ENCODE measurements at places on chromosomes 13 and 19.

- DNase-seq = no peak
Observed at GRCh38 chr13:60603049-60603448, 206.0 kb downstream of the TDRD3 start.

DNA sequence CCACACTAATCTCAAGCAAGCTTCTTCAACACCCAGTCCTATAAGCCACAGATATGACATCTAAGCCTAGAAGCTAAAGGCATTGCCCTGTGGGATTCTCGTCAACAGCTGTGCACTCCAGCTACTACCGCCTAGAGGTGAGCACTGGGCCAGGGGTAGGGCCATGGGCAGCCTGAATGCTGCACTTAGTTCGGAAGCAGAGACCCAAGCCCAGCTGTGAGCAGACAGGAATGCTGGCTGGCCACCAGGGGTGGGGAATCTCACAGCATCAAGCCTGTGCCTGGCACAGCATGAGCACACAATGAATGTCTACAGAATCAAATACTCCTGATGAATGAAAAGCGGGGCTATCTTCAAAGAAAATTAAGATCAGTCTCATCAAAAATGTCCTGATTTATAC is 167.5 kb upstream of the UBL3 start:
- no peak for DNase-seq

DNA sequence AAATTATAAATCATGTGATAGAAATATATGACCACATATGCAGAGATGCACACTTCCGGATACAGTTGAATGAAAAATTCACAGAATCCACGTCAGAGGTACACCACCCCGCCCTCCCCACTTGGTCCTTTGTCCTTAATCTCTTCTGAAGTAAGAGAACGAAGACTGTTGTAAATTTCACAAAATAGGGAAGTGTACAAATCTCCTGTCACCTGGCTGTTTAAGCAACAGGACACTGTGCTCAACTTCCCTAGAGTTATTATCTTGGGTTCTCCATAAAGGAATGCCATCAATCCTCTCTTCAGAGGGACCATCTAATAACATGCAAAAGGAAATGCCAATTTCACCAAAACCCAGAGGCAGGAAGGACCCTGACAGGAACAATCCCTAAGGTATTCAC is 10.5 kb upstream of the CEACAM6 start:
- DNase-seq = no peak

DNA sequence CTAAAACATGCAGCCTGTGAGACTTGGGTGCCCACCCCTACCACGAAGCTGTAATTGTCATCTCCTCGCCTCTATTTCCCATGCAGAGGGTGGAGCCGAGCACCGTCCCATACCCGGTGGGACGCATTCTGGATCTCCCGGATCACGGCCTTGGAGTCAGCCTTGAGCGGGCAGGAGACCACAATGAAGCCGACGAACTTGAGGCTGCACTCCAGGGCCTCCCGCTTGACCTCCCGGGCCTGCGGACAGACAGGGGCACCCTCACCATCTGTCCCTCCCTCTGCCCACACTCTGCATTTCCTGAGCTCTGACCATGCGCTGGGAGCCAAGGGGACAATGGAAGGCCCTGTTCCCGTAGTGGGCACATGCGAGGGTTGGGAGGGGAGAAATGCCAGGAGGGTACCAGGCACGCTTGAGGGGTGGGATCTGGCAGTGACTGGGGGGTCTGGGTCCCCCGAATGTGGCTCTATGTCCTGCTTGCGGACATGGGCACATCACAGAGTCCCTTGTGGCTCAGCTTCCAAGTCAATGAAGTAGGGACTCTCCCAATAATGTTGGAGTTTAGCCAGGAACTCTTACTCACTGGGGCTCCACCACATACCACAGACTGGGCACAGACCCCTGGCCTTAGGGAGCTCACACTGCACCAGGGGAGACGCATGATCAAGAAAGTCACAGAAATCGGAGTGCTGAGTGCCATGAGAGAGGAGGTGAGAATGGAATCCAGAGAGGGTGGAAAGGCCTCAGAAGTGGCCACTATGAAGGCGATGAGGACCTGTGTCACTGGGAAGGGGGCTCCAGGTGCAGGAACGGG is 9.2 kb upstream of the GMIP start:
- no peak for DNase-seq

DNA sequence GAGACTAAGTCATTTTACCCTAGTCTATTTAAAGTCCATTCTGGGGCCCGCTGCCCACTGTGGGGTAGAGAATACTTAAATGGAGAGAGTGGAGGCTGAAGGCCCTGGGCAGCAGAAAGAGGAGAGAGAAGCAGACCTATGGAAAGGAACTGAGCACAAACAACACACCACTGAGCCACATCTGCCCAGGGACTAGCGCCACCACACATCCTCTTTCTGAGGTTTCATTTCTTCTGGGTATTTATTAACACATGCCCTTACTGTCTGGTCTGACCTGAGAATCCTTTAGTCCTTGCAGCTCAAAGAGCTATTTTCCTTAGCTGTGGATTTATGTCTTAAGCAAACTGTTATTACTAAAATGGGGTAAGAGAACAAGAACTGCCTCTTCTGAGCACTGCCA is 154.0 kb downstream of the NALCN start:
- no peak for DNase-seq

GRCh38 chr13:67462098-67462497 is 232.0 kb upstream of the PCDH9 start:
- DNase-seq = no peak

- no peak for DNase-seq
Observed at GRCh38 chr13:112441779-112442310, 65.7 kb downstream of the SPACA7 start.

DNA sequence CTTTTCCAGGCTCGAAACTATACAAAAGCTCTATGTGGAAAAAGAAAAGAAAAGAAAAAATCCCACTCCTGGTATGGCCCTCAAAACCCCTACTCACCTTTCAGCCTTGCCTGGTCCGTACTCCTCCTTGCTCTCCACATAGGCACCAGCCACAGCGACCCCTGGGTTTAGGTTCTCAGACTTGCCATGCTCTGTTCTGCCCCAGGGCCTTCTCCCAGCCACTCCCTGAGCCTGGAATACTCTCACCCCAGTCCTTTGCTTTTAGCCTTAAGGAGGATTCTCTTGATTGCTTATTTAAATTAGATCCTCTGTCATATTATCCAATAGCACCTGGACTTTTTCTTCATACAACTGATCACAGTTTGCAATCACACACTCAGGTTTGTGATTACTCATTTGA is 522.5 kb downstream of the DIAPH3 start:
- no peak for DNase-seq

- no peak for DNase-seq
Observed at GRCh38 chr13:40477623-40478608, 188.5 kb downstream of the FOXO1 start.

DNA sequence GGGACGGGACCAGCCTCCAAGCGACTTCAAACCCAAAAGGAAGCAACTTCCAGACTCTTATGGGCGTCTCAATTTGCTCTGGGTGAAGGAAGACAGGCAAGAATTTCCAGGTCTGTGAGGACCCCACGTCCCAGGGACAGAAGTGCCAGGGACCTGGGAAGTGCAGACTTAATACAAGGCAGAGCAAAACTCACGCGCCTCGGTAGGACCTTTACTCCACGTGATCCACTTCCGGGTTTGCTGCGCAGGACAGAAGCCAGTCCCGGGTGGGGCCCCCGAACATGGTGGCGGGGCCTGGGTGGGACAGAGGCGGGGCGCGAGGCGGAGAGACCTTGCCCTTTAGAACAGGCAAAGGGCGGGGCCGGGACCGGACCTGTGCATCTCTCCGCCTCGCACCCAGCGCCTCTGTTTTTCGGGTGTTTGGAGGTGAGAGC is 9.3 kb downstream of the ZNF611 start:
- no peak for DNase-seq

DNA sequence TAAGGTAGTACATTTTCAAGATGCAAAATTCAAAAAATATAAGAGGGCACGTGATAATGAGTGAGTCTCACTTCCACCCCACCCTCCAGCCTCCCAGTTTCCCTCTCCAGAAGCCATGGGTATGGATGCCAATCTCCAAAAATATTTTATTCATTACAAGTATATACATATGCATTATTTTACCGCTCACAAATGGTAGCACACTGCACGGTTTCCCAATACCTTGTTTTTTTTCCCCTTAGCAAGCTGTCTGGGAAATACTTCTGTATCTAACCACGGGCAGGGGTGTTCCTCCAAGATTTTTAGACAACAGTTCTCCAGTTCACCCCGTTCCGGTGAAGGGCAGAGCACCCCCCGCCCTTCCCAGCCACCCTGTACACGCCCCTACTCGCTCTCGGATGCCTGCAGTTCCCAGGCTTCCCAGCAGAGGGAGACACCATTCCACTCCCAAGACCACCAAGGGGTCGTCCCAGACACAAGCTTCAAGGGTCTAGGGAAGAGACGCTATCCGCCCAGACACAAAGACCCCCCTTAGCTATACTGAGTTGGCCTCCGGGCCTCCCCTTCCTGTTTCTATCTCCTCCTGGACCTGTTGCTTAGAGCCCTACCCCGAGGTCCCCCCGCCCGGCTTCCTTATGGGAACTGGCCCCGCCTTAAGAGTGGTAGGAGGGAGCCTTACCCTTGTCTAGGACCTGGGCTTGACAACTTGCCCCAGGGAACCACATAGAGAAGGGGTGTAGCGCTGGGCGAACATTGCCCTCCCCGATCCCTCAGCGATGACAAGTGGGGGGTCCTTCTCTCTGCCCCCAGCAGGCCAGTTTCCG is 1.1 kb upstream of the FXYD3 start:
- peak; percentile 78 for DNase-seq

DNA sequence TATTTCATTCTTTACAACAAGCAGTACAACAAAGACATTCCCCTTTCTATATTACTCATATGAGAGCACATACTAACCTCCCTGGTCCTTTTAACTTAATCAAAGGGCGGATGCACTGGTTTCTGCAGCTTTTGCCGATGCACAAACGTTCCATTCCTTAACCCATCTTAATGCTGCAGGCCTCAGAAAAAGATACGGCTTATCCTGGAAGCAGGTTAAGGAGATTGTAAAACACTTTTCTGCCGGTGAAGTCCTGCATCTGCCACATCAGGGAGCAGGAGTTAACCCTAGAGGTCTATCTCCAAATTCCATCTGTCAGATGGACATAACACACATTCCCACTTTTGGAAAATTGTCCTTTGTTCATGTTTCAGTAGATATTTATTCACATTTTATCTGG is 11.5 kb upstream of the ZNF814 start:
- no peak for DNase-seq

DNA sequence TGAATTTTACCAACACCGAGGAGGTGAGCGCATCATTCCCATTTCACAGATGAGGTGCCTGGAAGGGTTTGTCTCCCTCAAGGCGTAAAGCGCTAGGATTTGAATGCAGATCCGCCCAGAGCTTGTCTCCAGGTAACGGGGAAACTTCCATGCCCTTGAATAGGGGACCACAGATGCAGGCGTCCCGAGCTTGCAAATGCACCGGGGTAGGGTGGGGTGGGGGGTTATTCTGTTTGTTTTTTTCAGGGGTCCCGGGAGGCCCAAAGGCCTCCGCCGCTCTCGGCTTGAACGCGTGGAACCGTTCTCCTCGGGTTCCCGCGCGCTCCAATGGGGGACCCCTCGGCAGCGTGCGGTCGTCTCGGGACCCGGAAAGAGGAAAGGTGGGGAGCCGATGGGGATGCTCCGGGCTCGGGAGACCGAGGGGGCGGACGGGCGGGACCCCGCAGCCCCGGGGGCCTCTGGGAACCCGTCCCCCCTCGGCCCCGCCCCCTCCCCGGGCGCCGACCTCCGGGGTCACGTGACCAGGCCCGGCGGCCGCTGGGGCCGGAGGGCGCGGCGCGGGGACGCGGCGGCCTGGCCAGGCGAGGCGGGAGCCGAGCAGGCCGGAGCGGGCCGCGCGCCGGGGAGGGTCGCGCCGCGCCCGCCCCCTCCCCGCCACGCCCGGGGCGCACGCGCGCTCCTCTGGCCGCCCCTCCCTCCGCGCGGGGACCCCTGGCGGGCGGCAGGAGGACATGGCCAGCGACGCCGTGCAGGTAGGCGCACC is at the start of gene PKN1:
Gene PKN1 (plus strand): TSS at position 516 of the 763 bp plus-strand sequence. CDS start 216 bp downstream, at position 732.
- peak; percentile 62 for DNase-seq

GRCh38 chr13:113460599-113460998 is 7.3 kb upstream of the ADPRHL1 start:
- no peak for DNase-seq

- no peak for DNase-seq
Observed at GRCh38 chr13:105703843-105704242, 831.6 kb downstream of the EFNB2 start.

DNA sequence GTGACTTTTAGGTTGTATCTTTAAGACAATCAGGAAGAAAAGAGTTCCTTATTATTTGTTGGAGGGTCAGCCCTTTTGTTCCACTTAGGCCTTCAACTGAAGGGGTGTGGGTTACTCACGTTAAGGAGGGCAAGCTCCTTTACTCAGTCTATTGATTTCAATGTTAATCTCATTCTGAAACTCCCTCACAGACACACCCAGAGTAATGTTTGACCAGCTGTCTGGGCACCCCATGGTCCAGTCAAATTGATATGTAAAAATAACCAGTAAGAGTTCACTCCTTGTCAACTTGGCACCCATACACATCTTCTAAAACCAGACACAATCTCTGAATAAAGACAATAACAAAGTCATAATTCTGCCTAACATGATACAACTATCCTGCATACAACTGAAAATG is 292.9 kb downstream of the KLF5 start:
- no peak for DNase-seq

DNA sequence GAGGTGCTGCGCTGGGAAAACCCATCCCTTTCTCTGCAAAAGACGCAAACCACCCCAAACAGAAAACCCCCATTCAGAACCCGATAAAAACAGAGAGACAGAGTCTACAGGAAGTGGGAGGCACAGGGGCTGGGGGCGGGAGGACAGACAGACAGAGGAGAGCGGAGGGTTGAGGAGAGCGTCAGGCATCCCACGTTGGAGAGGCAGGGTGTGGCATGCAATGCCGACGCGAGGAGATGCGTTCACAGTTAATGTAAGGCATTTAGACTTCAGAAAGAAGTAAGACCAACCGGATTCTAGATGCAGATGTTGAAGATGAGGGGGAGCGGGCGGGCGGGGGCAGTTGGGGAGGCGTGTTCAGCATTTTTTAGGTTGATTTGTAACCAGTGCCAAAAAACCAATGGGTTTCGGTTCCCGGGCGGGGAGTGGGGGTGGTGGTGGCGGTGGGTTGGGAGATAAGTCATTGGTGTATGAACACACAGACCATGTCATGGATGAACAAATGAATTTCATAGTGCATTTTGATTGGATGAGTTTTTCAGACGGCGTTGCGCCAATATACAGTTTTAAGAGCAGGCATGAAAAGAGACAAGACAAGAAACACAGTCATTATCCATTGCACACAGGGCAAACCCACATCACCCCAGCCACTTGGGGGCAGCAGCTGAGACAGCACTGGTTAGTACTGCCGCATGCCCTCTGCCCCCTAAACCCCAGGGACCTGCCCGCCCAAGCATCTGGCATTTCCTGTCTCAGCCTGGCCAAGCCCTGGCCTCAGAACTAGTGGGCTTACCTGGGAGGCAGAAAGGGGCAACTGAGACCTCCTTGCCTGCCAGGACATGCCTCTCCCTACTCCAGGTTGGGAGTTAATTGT is 91.3 kb downstream of the IER2 start:
- DNase-seq = no peak
